ACHN (cell line): ENCODE measurements at places on chromosomes 2 and 18.

DNA sequence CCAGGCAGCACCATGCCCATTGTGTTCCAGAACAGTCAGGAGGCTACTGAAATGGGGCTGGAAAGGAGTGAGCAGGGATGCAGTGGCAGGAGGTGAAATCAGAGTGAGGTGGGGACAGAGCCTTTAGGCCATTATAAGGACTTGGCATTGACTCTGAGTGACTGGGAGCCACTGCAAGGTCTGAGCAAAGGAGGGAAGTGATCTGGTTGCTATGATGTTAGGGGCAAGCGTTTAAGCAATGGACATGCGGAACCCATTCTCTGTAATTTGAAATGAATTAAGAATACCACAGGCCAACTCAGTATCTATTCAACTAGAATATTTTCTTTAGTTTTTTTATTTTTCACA, 98.2 kb downstream of the DPP4 start:
- DNase-seq = no peak

DNA sequence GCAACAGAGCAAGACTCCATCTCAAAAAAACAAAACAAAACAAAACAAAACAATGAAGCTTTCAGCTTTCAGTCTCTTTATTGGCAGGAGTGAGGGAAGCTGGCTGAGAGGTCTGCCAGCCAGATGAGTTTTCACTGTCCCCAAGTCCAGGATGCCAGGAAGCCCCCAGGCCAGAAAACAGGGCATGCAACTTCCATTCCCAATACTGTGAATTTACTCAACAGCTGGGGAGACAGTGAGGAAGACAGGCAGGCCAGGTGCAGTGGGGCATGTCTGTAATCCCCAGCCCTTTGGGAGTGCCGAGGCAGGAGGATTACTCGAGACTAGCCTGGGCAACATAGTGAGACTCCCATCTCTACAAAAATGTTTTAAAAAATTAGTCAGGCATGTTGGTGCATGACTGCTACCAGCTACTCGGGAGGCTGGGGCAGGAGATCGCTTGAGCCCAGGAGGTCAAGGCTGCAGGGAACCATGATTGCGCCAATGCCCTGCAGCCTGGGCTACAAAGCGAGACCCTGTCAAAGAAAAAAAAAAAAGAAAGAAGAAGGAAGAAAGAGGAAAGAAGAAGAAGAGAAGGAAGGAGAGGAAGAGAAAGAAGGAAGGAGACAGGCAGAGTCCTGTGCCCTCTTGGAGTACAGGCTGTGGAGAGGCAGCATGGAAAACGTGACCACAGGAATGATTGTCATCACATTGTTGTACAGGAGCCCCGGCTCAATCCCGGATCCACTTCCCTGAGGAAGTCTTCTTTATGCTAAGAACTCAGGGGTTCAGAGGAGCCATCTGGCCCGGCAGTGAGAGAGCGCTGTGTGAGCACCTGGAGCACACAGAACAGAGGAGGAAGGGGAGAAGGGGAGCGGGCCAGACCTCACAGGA, 29.2 kb upstream of the POMC start:
- no peak for DNase-seq

- no peak for DNase-seq
Observed at GRCh38 chr2:239950144-239951128, 74.7 kb downstream of the NDUFA10 start.

- DNase-seq = no peak
Observed at GRCh38 chr2:72095364-72095763, 52.3 kb downstream of the CYP26B1 start.

GRCh38 chr2:174240097-174240496, 8.2 kb downstream of the OLA1 start:
- no peak for DNase-seq

DNA sequence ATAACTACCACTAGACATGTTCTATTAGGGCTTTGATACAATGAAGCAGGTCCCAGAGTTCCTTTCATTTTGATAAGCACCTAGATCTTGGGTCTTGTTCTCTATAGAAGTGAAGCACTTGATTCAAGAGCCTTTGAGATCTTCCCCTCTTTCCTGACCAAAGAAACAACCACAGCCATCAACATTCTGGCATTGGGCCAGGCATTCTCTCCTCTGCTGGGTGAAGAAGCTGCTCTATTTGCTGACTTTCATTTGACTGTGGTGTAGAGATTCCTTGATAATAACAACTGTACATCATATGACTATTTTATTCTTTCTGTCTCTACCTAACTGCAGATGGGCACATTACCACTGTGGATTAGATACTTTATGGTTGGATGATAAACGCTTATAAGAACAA, 96.6 kb upstream of the LYPD1 start:
- DNase-seq = no peak
